ENCODE measurements at places on chromosomes 1 and 21. TPM values are rescaled to one million over a fixed set of nuclear protein-coding genes. Genes with fewer than 3 reads are reported as not detected.

CYP4Z1 gene
- 1.5 TPM for total RNA-seq

PEX10 gene
- 13.1 TPM for total RNA-seq

OR2G3 gene
- total RNA-seq, result not detected

AQP10 gene
- 0.24 TPM for total RNA-seq

ATF3 gene
- 193 TPM for total RNA-seq

CLEC20A gene
- not detected for total RNA-seq

F13B gene
- not detected for total RNA-seq

S100A16 gene
- 67.0 TPM for total RNA-seq

MAP10 gene
- 2.9 TPM for total RNA-seq

PSMB4 gene
- 179 TPM for total RNA-seq

HENMT1 gene
- 3.0 TPM for total RNA-seq

CTPS1 gene
- total RNA-seq, result 37.7 TPM

DNA sequence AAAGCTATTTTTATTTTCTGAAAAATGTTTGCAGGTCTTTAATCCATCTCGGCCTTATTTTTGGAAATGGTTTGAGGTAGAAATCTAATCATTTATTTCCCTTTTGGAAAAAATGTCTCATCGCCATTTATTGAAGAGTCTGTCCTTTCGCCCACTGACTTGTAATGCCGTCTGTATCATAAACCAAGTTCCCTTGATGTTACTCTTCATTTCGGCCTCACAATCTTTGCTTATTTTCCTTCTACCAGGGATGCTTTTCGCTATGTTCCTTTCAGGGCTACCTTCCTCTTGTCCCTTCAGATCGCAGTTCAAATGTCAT, 422 bp upstream of the RLF start:
- DNase-seq, result no peak

DNA sequence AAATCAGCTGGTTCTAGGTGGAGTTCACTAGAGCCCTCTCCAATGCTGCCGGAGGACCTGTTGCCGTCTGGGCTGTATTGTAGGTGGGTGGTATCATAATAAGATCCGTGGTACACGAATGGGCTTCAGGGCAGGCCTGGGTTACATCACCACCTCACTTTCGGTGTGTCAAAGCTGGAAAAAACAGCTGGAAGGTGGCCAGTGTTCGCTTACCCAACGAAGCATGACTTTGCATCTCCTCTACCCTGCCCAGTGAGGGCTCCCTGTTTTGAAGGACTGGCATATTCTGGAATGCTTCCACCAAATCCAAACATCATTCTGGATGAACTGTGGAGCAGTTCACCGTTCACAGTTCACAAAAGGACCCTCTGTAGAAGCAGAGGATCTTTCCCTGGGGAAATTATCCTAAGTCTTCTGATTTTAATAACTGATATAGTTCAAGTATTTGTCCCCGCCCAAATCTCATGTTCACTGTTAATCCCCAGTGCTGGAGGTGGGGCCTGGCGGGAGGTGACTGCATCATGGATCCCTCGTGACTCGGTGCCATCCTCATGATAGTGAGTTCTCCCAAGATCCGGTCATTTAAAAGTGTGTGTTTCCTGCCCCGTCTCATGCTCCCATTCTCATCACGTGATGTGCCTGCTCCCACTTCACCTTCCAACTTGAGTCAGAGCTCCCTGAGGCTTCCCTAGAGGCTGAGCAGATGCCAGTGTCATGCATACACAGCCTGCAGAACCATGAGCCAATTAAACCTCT, 429.0 kb downstream of the KIF26B start:
- no peak for DNase-seq

- DNase-seq, result no peak
Observed at GRCh38 chr1:97332716-97333115, 588.1 kb downstream of the DPYD start.

DNA sequence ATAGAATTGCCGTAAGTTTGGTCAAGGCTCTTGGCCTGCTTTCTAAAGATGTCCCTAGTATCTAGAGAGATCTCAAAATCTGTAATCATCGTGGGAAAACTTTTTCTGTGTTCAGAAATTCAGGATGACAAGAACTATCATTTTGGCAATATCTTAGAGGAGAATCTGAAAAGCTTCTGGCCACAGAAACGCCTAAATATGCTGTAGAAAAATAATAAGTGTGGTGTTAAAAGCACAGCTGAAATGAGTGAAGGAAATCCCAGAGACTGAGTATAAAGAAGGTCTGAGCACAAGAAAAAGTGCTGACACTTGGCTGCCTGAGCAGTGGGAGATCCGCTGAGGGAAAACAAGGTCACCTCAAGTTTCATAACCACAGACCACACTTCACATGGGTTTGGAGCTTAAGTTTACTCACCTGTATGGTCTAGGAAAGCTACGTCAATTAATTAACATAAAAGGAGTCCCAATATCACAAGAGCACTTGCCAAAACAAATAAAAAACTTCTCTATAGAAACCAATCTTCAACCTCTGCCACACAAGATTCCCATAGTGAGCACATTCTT, 235.2 kb upstream of the IRF2BP2 start:
- no peak for DNase-seq

- no peak for DNase-seq
Observed at GRCh38 chr1:247402120-247402675, 13.8 kb upstream of the NLRP3 start.

DNA sequence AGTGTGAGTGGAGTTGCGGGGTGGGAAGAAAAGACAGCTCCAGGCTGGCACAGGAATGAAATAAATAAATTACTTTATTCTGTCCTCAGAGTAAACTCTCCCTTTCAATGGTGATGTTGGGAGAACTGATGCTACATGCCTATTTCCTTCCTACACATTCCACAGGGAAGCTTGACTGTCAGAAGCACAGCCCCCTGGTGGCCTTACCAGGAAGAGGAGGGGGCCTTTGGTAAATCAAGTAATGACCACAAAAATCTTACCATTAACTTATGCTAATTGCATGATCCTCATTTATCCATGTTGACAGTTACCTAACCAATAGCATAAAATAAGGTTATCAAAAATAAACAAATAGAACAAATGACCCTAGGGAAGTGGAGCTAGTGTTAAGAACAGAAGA, 605.0 kb upstream of the PKN2 start:
- no peak for DNase-seq

- DNase-seq, result peak; percentile 86
Observed at GRCh38 chr1:211920141-211920572, 89.6 kb upstream of the LPGAT1 start.

DNA sequence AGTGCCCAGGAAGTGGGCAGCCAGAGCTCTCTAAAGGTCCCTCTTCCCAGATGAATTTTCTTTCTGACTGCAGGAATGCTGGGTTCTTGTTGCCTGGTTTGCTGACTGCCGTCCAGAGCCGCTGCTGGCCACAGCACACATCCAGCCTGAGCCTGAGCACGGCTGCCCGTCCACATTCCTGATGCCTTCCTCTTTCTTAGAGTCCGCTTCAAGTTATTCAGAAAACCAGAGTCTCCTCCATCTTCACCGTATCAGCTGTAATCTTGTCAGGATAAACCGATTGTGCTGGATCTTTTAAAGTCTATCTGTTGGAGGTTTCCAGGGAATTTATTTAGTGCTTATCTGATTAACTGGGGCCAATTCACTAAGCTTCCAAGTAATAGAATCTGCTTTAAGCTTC, 84.8 kb upstream of the BCAR3 start:
- no peak for DNase-seq

- peak; percentile 88 for DNase-seq
Observed at GRCh38 chr1:148263128-148263905, 111.2 kb upstream of the NBPF11 start.

GRCh38 chr1:61942856-61943255, 200.6 kb downstream of the PATJ start:
- DNase-seq, result no peak

- no peak for DNase-seq
Observed at GRCh38 chr1:42926879-42927242, 31.8 kb downstream of the SLC2A1 start.

GRCh38 chr1:168554603-168555483, 11.0 kb upstream of the XCL2 start:
- no peak for DNase-seq

DNA sequence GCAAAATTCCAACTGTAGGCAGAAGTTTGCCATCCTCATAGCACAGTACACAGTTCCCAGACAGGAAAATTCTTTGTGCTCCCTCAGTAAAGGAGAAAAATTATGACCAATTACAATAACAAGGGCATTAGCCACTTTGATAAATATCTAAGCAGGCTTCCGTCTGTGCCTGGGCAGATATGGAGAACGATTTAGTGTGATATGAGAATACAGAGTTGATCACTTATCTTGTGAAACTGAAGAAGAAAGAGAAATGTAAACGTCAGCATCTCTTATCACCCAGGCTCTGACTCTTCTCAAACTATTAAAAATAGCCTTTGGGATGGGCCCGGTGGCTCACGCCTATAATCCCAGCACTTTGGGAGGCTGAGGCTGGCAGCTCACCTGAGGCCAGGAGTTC, 54.5 kb upstream of the TIAM1 start:
- no peak for DNase-seq

DNA sequence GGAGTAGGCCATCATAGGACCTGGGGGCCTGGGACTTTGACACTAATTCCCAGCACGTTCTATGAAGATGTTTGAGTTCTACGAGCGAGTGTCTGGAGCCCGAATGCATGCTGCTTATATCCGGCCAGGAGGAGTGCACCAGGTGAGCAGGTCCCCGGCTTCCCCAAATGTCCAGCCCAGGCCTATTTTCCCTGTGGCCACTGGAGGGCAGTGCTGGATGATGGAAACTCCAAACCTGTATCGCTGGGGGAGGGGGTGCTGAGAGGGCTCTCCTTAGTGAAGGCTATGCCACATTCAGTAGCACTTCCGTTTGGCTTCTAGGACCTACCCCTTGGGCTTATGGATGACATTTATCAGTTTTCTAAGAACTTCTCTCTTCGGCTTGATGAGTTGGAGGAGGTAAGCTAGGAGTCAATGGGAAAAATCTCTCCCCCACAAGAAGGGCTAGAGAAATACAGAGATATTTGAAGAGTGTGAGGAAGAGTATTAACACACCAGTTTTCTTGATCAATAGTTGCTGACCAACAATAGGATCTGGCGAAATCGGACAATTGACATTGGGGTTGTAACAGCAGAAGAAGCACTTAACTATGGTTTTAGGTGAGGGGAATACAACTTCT, 5.2 kb upstream of the FCER1G start:
- DNase-seq, result peak; percentile 92

- DNase-seq, result no peak
Observed at GRCh38 chr1:31399976-31400375, 13.0 kb upstream of the SERINC2 start.

DNA sequence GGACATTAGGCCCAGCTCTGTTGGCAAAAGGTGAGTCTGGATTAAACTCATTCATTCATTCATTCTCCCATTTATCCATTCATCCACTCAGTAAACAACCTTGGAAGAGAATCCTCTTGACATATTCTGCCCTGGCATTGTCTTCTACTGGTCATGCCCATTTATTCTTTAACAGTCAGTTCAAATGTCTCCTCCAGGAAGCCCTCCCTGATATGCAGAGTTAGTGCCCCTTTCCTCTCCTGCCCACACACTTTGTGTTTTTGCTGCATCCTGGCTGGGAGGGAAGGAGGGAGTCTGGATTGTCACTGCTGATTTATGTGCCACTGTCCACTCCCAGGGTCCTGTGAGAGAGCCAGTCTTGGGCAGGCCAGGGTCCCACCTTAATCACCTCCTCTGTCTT, 600.3 kb downstream of the MATN1 start:
- DNase-seq, result no peak

DNA sequence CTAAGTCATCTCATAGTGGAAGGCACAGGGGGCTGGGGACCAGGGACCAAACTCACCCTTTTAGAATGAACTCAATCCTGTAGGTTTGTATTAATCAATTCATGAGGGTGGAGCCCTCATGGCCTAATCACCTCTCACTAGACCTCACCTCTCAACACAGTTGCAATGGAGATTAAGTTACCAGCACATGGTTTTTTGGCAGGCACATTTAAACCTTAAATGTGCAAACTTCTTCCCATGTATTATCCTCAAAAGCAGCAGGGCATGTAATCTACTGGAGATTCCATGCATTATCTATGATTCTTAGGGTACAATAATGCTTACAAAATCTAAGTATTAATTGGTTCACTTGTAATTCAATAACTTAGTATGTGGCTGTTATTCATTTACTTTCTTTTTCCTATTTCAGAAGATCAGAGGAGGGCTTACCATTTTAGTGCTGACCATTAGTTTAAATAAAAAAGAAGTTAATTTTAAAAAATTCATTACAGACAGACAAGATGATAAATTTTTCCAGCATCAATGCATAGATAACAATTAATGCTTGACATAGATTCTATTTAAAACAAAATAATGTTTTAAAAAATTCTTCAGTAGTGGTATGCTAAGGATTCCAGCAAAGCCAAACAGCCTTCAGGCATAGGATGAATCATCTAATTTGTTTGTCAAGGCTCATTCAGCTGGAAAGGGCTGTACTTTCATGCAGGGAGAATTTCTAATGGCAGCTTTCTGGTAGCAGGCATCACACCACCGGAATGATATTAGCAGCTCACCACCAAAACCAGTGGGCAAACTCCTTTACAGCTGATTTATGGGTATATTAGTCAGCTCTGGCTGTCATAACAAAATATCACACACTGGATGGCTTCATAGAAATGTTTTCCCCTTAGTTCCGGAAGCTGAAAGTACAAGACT, 124.6 kb upstream of the ZNF648 start:
- no peak for DNase-seq

- no peak for DNase-seq
Observed at GRCh38 chr1:226712742-226713419, 26.2 kb downstream of the ITPKB start.

GRCh38 chr1:47013293-47013692, 10.2 kb upstream of the CYP4X1 start:
- no peak for DNase-seq

DNA sequence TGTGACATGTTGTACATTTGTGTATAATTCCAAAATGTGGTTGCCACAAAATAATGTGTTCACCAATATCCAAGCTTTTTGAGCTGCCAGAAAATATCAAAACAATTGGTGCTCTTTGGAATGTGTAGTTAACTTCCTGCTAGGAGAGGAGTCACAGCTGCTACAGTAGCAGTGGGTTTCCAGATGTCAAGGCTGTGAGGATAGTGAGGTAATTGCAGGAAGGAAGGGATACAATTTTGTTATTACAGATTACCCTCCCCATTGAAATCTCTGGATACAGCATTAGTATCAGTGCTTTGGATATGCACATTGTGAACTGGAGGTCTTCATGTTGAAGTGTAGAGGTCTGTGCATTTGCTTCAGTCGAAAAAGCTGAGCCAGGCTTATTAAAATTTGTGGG, 253.2 kb downstream of the PTPRC start:
- DNase-seq, result no peak

DNA sequence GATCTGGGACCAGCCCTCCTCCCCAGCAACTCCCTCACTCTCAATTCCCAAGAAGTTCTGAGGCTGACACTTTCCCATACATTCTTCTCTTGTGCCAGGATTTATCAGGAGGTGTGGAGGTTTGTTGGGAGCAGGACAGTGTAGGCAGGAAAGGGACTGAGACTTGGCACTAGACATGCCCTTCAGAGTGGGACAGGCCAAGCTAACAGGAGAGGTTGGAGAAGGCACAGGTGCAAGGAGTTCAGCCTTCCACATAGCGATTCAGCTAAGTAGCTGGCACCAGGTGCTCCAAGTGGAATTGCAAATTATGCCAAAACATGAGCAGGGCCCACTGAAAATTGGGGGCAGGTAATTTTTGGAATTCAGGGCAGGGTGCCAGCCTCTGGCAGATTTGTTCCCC, 83.0 kb upstream of the DUSP10 start:
- no peak for DNase-seq

Data from posterior vena cava (tissue), 2 donors.